ENCODE measurements at places on chromosomes 11 and 22.
A peak's percentile ranks its signal among the peaks of the same experiment; 100 is the strongest.

DNA sequence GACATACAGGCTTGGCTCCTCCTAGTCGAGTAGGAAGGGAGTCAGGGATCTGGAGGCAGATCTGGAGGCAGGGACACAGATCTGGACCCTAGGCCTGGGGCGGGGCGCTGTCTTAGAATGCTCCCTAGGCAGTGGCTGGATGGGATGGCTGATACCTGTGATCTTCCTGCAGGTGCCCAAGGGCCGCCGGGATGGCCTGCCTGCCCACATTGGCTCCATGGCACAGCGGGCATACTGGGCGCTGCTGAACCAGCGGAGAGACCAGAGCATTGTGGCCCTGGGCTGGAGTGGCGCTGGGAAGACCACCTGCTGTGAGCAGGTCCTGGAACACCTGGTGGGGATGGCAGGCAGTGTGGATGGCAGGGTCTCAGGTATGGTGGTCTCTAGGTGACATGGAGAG, 35.4 kb downstream of the MYO18B start:
- no peaks in the 10 kb centered on the region for H3K36me3 ChIP-seq
- no peak overlapping the region for H3K4me3 ChIP-seq
- no peaks in the 10 kb centered on the region for H3K4me1 ChIP-seq
- DNase-seq, result no peak

GRCh38 chr22:32414191-32414590, 2.1 kb upstream of the RTCB start:
- no peaks in the 10 kb centered on the region for H3K36me3 ChIP-seq
- peaks cover 7% of the 10 kb centered on the region for H3K27me3 ChIP-seq
- DNase-seq, result peak; percentile 40
- H3K27ac ChIP-seq, result no peak overlapping the region
- H3K4me3 ChIP-seq, result no peak overlapping the region
- peaks cover 25% of the 10 kb centered on the region for H3K4me1 ChIP-seq

GRCh38 chr22:27867085-27867952, 51.7 kb downstream of the PITPNB start:
- no peak overlapping the region for H3K27ac ChIP-seq
- H3K36me3 ChIP-seq, result peaks cover 22% of the 10 kb centered on the region
- H3K4me3 ChIP-seq, result no peak overlapping the region
- no peak for DNase-seq
- H3K27me3 ChIP-seq, result no peaks in the 10 kb centered on the region

GRCh38 chr11:107683061-107683460, 28.8 kb downstream of the SLN start:
- H3K4me1 ChIP-seq, result no peaks in the 10 kb centered on the region
- H3K27ac ChIP-seq, result no peak overlapping the region
- no peaks in the 10 kb centered on the region for H3K36me3 ChIP-seq
- H3K27me3 ChIP-seq, result no peaks in the 10 kb centered on the region
- no peak overlapping the region for H3K4me3 ChIP-seq

DNA sequence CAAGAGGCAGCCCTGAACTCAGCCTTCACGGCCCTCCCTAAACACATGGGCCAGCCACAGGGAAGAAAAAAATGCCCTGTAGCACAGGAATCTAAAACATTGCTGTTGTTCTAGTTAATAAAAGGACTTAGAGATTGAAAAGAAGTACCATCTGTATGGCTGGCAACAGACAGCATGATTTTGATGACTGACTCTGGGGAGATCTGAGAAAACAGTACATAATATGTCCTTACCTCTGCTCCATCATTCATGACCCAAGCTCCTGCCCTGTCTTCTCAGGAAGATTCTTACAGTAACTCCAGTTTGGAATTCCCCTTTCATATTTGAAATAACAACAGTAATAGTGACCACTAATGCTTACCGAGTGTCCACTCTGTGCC, 244.2 kb downstream of the ETS1 start:
- no peak for DNase-seq
- H3K4me1 ChIP-seq, result peaks cover 25% of the 10 kb centered on the region
- H3K4me3 ChIP-seq, result no peak overlapping the region
- no peaks in the 10 kb centered on the region for H3K27me3 ChIP-seq
- peak overlapping the region; percentile 64 for H3K27ac ChIP-seq

DNA sequence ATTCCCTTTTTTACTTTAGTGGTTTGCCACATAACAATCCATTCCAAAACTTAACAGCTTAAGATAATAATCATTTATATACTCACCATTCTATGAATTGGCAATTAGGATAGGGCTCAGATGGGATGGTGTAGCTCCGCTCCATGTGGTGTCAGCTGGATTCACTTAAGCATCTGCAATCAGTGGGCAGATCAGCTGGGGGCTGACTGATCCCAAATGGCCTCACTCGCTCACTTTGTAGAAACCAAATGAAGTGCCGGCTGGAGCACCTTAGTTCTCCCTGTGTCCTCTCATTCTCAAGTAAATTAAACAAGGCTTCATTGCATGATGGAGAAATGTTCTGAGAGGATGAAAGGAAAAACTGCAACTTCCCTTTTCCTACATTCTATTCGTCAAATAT, 161.4 kb downstream of the WT1 start:
- no peak overlapping the region for H3K27ac ChIP-seq
- no peaks in the 10 kb centered on the region for H3K36me3 ChIP-seq
- no peaks in the 10 kb centered on the region for H3K27me3 ChIP-seq
- no peaks in the 10 kb centered on the region for H3K4me1 ChIP-seq
- no peak overlapping the region for H3K4me3 ChIP-seq

- no peaks in the 10 kb centered on the region for H3K4me1 ChIP-seq
- H3K27ac ChIP-seq, result no peak overlapping the region
- H3K36me3 ChIP-seq, result no peaks in the 10 kb centered on the region
- H3K4me3 ChIP-seq, result no peak overlapping the region
- peaks cover 21% of the 10 kb centered on the region for H3K27me3 ChIP-seq
Measured at GRCh38 chr22:26949193-26949592, 291.8 kb downstream of the MIAT start.

DNA sequence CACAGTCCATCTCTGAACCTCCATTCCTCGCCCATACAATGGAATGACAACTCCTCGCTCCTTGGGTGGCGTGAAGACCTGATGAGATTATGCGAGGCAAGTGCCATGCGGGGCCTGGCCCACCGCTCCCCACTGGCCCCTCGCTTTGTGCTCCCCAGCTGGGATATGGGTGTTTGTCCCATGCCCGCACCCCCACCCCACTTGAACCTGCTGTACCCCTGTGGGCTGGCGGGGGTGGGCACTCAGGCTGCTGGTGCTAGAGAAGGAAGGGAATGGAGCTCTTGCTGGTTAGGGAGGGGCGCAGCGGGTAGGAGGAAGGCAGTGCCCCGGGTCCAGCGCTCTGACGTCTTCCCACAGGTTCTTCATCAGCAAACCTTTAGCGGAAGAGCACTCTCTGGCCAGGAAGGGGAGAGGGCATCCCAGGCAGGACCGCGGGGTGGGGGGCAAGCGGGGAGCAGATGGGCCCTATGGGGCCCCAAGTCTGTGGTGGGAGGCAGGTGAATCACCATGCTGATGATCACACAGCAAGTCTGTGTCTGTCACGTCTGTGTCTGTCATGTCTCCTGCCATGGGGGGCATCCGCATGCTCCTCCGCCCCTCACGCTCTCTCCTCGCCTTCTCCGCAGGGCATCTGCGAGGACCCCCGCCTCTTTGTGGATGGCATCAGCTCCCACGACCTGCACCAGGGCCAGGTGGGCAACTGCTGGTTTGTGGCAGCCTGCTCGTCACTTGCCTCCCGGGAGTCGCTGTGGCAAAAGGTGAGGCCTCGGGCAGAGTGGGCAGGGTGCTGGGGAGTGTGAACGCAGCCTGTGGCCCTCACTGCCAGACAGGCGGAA, 9.4 kb upstream of the OMP start:
- H3K27me3 ChIP-seq, result no peaks in the 10 kb centered on the region
- DNase-seq, result no peak
- H3K4me1 ChIP-seq, result peaks cover 3% of the 10 kb centered on the region
- no peaks in the 10 kb centered on the region for H3K36me3 ChIP-seq
